Bronchial smooth muscle cell (primary cell): ENCODE measurements at places on chromosomes 13 and 19. TPM values are rescaled to one million over a fixed set of nuclear protein-coding genes. Genes with fewer than 3 reads are reported as not detected.

Gene YJEFN3
- total RNA-seq = 0.17 and 0.32 TPM in 2 replicates

Gene NAT14
- 9.2 and 16.2 TPM in 2 replicates for total RNA-seq

Gene NXNL1
- total RNA-seq = not detected in 2 replicates

Gene UNC13A
- total RNA-seq = under 0.01 and 0.32 TPM in 2 replicates

Gene SCN1B
- total RNA-seq = 10.6 and 15.6 TPM in 2 replicates

Gene MEIOSIN
- total RNA-seq = not detected in 2 replicates

Gene NALCN
- 0.34 and 0.95 TPM in 2 replicates for total RNA-seq

Gene URI1
- 46.7 and 60.7 TPM in 2 replicates for total RNA-seq

Gene KLC3
- total RNA-seq = 0.16 TPM in 1 of 2 replicates, not detected in the other

Gene CTXN1
- total RNA-seq = 0.26 and 0.63 TPM in 2 replicates

Gene CYP4F8
- under 0.01 TPM in 1 of 2 replicates, not detected in the other for total RNA-seq

Gene NCAN
- total RNA-seq = under 0.01 TPM in 1 of 2 replicates, not detected in the other

Gene CYP4F12
- not detected in 2 replicates for total RNA-seq

Gene ZNF134
- 15.9 and 19.7 TPM in 2 replicates for total RNA-seq

Gene LAIR2
- not detected in 2 replicates for total RNA-seq

Gene ZNF625
- total RNA-seq = 6.7 and 8.8 TPM in 2 replicates

Gene CEACAM16
- 0.09 TPM in 1 of 2 replicates, not detected in the other for total RNA-seq

Gene KIRREL2
- total RNA-seq = 0.09 TPM in 1 of 2 replicates, not detected in the other

Gene TEX29
- 0.17 and 0.32 TPM in 2 replicates for total RNA-seq

Gene GPC5
- 0.16 TPM in 1 of 2 replicates, not detected in the other for total RNA-seq

Gene A1BG
- total RNA-seq = 13.9 and 19.7 TPM in 2 replicates

Gene CYP4F2
- total RNA-seq = not detected in 2 replicates

Gene COX6B2
- 0.16 TPM in 1 of 2 replicates, not detected in the other for total RNA-seq

Gene IL4I1
- 0.47 and 0.52 TPM in 2 replicates for total RNA-seq

Gene ZNF492
- total RNA-seq = 0.16 TPM in 1 of 2 replicates, not detected in the other

Gene DEDD2
- 5.8 and 13.2 TPM in 2 replicates for total RNA-seq

Gene FBXO17
- total RNA-seq = 23.0 and 27.2 TPM in 2 replicates

Gene AMER2
- total RNA-seq = under 0.01 TPM in 1 of 2 replicates, not detected in the other

Gene MBD3L2B
- total RNA-seq = not detected in 2 replicates

Gene GARIN5A
- total RNA-seq = 0.26 and 0.47 TPM in 2 replicates

Gene GIPR
- total RNA-seq = 0.09 and 0.16 TPM in 2 replicates

Gene TEAD2
- total RNA-seq = 17.2 and 18.5 TPM in 2 replicates

Gene FBN3
- total RNA-seq = not detected in 2 replicates

Gene MADCAM1
- under 0.01 TPM in 1 of 2 replicates, not detected in the other for total RNA-seq

Gene DACT3
- total RNA-seq = 3.3 and 4.6 TPM in 2 replicates
